ENCODE measurements at places on chromosomes 7 and 10.

DNA sequence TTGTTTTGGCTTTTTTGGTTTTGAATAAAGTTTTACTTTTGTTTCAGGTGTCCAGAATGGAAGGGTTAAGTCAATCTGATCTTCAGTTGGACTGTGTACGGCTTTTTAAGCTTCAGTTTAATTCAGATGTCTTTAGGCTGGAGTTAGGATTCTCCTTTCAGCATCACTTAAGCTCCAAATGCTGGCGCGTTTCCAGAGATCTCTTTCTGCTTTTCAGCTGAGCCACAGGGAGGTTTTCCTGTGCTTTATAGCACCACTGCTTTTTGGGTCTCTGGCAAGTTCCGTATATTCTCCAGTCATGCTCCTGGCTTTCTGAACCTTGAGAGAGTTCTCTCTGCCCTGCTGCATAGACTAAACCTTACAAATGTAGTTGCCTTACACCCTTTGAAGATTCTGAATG lies 60.0 kb downstream of the VTI1A start:
- DNase-seq = no peak

GRCh38 chr10:13294784-13295183 lies 5.1 kb downstream of the PHYH start:
- no peak for DNase-seq

- no peak for DNase-seq
Observed at GRCh38 chr7:16028636-16029035, 342.2 kb upstream of the MEOX2 start.

- no peak for DNase-seq
Observed at GRCh38 chr10:3542185-3542611, 242.8 kb downstream of the KLF6 start.

DNA sequence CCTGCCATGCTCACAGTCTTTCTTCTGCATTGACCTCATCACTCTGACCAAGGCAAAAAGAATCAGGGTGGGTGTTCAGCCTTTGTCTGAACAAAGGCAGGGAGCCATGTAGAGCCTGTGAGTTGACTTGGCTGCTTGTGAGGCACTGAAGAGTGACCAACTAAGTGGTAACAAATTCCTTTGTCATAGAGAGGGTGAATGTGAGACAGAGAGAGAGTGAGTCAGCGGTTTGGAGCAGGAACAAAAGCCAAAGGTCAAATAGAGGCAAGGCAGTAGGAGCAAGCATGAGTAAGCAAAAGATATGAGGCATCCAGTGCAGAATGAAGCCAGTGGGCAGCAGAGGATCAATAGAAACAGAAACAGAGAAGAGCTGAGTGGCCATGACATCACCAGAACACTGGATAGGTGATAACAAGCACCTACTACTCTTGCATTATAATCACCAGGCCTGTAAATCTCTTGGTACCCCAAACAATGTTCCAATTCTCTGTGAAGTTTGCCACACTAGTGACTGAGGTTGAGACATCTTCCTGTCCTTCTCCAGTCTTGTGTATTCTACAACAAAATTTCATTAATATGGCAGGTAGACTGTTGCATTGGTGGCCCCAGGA lies 116.2 kb upstream of the LAMB4 start:
- no peak for DNase-seq

- no peak for DNase-seq
Observed at GRCh38 chr7:107876916-107877315, 14.1 kb upstream of the DLD start.

- no peak for DNase-seq
Observed at GRCh38 chr7:116571552-116571951, 46.7 kb downstream of the CAV1 start.

GRCh38 chr10:78306358-78306757 lies 272.7 kb downstream of the RPS24 start:
- no peak for DNase-seq

DNA sequence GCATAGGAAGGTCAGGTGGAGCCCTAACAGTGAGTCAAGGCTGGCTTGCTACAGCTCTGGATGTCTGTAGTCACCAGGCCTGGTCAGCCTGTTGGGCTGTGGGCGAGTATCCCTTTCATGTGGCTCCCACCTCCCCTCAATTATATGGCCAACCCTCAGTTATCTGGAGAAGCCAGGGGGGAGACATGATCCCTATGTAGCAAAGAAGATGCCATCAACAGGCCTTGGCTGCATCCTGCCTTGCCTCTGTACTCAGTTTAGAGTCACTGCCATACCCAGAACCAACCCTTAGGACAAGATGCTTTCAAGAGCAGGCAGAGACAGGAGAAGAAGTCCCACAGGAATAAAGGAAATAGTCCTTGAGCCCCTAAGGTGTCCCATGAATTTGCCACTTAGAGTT lies 763.9 kb downstream of the GRID1 start:
- no peak for DNase-seq

DNA sequence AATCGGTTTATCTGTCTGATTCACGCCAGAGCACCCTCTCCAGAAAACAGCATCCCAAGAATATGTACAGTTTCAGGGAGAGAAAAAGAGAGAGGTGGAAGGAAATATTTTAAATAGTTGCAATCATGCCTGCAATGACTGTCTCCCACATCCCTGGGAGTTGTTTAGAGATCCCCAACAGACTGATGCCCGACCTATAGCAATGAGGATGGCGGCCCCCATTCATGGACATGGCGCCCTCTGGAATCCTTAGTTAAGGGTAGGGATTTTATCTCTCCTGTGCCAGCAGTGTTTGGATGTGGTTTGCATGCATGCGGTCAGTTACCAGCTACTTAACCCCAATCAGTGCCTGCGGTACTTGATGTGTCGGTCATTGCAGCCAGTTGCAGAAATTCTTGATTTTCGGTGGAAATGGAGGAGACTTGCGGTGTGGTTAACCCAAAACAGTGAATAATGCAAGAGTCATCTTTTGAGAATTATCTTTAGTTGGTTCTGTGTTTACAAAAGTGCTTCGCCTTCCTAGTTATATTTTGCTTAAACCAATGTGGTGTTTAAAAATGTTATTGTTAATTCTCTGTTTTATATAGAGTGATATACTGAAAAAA lies 186.0 kb upstream of the TCF7L2 start:
- DNase-seq = no peak

- no peak for DNase-seq
Observed at GRCh38 chr10:6579904-6580278, at the start of gene PRKCQ. Gene PRKCQ, minus strand, starts transcription at chr10:6580276. Its CDS starts 65,141 bp downstream, at chr10:6515135.

- DNase-seq = no peak
Observed at GRCh38 chr7:27251652-27252590, 9.3 kb downstream of the EVX1 start.

- DNase-seq = no peak
Observed at GRCh38 chr7:2231992-2232765, 566 bp downstream of the MAD1L1 start.

- no peak for DNase-seq
Observed at GRCh38 chr10:96656198-96656577, 64.1 kb downstream of the PIK3AP1 start.

DNA sequence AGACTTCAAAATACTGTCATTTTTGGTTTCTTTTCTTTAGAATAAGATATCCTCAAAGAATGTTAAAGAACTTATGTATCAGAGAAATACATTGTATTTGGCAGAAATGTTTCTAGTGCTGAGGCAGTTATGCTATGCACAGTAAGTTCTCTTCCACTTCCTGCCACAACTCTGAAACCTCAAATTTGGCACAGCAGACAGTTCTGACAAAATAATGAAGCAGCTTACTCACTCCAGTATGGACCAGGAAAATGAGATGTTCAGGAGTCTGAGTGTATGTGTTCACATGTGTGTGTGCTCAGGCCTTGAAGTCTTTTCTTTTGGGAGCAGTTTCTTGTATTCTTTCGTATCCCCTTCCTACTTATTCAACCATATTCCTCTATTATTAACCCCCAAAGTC lies 197.0 kb upstream of the AGK start:
- DNase-seq = no peak

DNA sequence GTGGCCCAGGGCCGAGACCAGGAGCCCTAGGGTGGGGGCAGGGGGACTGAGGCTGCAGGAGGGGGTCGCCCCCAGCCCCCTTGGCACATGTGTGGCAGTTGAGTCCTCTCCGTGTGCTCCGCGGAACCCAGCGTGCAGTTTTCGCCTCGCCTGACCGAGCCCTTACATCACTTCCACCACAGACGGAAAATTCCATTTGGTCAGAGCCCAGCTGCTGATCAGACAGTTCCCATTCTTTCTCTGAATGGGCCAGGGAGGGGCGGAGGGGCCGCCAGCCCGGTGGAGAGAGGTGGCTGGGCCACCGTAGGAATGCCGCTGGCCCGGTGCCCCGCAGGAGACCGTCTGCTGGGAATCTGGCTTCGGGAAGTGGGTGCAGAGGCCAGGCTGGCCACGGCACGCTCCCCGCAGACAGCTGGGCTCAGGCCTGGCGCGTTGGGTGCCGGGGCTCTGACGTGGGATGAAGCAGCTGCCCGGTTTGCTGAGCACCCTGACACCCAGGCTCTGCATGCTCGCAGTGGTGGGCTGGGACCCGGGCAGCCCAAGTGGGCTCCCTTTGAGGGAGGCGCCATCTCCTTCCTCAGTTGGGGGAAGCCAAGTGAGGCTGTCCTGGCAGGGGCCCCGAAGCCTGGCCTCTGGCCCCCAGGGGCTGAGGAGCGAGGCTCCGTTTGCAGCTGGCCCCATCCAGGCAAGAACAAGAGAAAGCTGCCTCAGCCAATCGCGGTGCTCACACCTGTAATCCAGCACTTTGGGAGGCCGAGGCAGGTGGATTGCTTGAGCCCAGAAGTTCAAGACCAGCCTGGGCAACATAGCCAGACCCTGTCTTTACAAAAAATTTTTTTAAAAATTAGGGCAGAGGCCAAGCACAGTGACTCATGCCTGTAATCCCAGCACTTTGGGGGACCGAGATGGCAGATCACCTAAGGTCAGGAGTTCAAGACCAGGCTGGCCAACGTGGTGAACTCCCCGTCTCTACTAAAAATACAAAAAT lies 9.9 kb downstream of the TTYH3 start:
- no peak for DNase-seq

DNA sequence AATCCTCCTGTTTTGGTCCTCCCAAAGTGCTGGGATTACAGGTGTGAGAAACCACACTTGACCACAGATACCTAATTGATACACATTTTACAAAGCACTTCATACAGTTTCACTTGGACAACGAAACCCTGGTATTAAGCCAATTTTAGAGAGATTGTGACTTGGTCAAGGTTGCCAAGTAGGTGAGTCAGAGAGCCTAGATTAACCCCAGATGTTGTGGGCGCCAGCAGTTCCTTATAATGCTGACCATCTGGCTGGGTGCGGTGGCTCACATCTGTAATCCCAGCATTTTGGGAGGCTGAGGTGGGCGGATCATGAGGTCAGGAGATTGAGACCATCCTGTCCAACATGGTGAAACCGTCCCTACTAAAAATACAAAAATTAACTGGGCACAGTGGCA lies 4.9 kb upstream of the PHKG1 start:
- no peak for DNase-seq

GRCh38 chr7:105816954-105817615 lies 59.3 kb downstream of the ATXN7L1 start:
- no peak for DNase-seq

DNA sequence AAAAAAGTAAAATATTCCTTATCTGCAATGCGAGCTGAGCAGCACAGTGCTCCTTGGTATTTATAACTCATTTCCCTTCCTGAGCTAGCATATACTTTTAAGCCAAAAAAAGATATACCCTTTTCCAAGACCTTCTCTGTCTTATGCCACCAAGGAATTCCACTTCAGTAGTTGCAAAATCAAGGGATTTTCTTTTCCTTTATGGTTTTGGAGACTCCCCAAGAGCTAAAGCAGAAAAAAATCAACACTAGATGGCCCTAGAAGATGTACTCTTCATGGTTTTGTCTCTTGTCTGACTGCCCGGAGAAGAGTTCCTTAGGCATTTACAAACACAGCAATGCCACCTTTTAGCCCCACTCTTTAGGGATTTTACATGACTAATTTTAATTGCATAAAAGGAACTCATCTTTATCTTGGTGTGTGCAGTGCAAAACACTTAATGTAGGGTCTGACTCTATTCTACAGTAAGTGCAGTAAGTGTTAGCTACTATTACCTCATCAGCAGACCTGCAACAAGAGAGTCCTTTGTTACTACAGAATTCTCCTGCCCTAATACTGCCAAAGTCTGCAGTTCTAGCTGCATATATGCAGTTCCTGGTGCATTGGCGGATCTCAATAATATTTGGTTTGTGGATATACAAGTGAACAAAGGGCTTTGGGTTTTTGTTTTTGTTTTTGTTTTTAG lies 443.3 kb downstream of the GFRA1 start:
- no peak for DNase-seq

- no peak for DNase-seq
Observed at GRCh38 chr7:73394422-73394821, 39.2 kb upstream of the FZD9 start.

DNA sequence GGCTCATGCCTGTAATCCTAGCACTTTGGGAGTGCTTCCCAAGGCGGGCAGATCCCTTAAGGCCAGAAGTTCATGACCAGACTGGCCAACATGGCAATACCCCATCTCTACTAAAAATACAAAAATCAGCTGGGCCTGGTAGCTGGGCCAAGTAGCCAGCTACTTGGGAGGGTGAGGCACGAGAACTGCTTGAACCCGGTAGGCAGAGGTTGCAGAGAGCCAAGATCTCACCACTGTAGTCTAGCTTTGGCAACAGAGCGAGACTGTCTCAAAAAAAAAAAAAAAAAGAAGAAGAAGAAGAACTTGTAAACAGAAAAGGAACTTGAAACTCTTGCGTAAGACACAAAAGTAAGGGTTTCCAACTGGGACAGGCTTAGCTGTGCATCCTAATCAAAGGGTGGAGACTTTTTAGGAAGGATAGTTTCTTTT lies 5.6 kb upstream of the IFIT2 start:
- no peak for DNase-seq

DNA sequence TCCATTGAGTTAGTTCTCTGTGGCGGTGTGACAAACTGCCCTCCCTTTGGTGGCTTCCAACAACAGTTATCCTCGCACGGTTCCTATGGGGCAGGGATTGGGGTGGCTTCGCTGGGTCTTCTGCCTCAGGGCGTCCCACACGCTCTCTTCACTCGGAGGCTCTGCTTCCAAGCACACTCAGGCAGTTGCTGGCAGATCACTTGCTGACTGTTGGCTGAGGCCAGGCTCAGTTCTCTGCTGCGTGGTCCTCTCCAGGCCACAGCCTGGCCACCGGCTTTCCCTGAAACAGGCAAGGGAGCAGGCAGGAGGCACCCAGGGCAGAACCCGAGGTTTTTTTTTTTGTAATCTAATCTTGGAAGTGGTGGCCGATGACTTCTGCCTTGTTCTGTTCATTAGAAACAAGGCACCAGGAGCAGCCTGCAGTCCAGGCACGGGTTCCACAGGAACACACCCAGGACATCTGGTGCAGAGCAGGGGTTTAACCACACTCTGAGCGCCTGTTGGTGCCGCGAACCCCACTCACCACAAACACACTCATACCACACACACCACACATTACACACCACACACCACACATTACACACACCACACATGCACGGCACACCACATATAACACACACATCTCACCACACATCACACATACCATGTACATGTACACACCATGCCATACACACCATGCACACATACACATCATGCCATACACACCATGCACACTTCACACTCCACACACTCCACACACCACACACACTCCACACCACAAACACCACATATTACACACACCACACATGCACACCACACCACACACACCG lies 112.2 kb downstream of the PTPN20 start:
- DNase-seq = no peak

GRCh38 chr10:21092683-21093524 lies 195.8 kb upstream of the NEBL start:
- no peak for DNase-seq

- DNase-seq = no peak
Observed at GRCh38 chr10:126841341-126841895, 63.8 kb upstream of the DOCK1 start.

- DNase-seq = no peak
Observed at GRCh38 chr10:11451640-11452260, 159.7 kb downstream of the USP6NL start.

- no peak for DNase-seq
Observed at GRCh38 chr7:154867068-154867467, 135.9 kb downstream of the PAXIP1 start.

Data from CD4-positive, alpha-beta T cell treated with Interleukin-6 at 100 ng/mL for 8 hours (primary cell).